ENCODE measurements at places on chromosomes 1 and 21.
A peak's percentile ranks its signal among the peaks of the same experiment; 100 is the strongest.

DNA sequence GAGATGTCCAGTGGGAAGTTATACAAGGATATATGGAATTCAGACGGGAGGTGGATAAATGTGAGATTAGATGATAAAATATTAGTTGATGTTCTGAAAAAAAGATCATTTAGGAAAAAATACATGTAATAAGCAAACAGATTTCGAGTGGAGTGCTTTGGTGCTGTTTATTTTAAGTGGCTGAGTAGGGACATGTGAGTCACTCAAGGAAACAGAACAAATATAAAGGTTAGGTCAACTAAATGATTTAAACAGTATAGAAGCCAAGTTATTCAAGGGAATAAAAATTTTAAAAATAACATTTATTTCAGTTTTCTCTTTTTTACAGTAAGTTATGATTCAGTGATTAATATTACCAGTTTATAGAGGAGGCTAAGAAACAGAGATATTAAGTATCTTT is 1046.7 kb upstream of the B3GALT2 start:
- DNase-seq: no peak

- no peak for DNase-seq
These were observed 119.9 kb upstream of the F3 start for GRCh38 chr1:94661431-94661932.

DNA sequence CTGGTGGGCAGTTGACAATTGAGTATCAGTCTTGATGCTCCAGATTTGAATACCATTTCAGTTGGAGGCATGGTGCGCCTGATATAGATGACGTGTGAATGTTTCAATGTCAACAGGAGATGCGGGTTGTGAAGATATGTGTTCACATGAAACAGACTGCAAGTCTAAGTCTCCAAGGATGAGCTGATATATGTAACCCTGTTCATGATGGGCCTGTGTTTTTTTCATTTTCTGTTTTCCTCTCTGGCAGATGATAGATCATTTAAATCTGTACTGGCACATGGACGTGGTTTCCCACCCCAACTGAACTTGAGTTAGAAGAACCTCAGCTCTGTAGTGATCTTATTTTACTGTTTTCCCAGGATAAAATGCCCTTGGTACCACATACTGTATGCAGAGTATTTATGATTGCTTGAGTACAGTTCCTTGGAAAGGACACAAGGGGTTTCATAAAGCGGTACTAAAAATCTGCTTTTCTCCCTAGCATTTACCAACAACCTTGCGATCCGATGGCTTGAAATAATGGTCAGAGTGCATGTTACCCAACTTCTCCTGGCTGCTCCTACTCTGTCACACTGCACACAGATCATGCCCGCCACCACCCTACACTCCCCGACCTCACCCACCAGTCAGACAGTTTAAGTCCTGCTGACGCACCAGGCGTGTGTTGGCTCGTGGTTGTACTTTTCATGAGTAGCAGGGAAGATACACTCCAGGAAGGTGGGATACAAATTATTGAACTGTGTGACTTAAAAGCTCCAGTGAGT is 131.1 kb downstream of the NFIA start:
- DNase-seq: peak; percentile 92

GRCh38 chr1:211625040-211625439 is 46.1 kb upstream of the SLC30A1 start:
- peak; percentile 58 for DNase-seq

- DNase-seq: no peak
These were observed 13.5 kb downstream of the SHISA4 start for GRCh38 chr1:201902198-201902597.

DNA sequence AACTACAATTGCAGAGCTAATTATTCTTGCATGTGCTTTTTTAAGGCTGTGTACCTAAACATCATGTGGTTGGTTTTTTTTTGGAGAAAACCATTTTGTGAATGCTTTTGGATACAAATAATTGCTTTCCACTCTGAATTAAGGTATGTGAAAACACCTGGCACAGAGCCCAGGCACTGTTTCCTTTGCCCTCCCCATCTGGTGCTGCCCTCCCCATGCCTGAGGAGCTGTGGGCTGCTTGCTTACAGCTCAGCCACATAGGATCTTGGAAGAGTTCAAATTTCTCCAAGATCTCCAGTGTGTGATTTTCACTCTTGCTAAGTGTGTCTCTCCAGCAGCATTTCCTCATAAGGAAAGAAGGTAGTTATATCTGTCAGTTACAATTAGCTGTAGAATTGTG is 27.8 kb downstream of the DNM3 start:
- no peak for DNase-seq

GRCh38 chr1:172135978-172136610 is 284.4 kb upstream of the C1orf105 start:
- DNase-seq: no peak

DNA sequence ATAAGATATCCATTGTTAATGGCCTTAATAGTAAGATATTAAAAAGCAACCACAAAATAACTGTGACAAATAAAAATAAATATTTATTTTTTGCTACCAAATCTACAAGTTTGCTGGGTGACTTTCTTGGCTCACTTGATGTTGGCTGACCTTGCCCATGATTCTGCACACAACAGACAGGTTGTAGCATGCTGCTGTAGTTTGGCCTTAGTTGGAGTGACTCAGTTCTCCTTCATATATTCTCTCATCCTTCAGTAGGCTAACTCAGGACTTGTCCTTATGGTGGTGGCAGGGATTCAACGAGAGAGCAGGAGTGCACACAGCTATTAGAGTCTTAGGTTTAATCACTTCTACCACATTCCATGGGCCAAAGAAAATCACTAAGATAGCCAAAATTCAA is 437.9 kb downstream of the MRPL39 start:
- DNase-seq: no peak

- DNase-seq: no peak
These were observed 81.8 kb upstream of the SLC44A3 start for GRCh38 chr1:94738371-94738770.

GRCh38 chr1:182213163-182213562 is 151.7 kb upstream of the ZNF648 start:
- DNase-seq: no peak

DNA sequence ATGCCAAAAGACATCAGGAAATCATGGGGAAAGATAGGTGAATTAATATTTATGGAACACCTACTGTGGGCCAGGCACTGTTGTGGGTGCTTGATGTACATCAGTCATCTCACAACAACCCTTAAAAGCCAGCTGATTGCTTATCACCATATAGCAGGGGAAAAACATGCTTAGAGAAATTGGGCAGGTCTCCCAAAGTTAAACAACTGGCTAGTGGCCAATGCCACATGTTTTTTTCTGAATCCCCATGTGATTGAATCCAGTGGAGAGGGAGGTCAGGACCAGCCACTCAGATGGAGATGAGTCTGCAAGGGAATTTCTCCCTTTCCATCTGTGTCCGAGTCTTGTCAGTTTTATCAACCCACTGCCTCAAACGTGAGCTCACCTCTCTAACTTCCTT is 33.5 kb downstream of the UTP25 start:
- no peak for DNase-seq
